Left colon (tissue), 2 donors: ENCODE measurements at places on chromosomes 12 and 14. TPM values are rescaled to one million over a fixed set of nuclear protein-coding genes. Genes with fewer than 3 reads are reported as not detected.
A peak's percentile ranks its signal among the peaks of the same experiment; 100 is the strongest.

- DNase-seq = peak; percentile 11
These were observed 61.6 kb upstream of the KTN1 start for GRCh38 chr14:55518391-55518790.

KCNC2 gene
- total RNA-seq = not detected

HSPB8 gene
- total RNA-seq = 32.4 TPM

GRCh38 chr12:23756416-23756815 lies 193.1 kb downstream of the SOX5 start:
- DNase-seq = no peak

DNA sequence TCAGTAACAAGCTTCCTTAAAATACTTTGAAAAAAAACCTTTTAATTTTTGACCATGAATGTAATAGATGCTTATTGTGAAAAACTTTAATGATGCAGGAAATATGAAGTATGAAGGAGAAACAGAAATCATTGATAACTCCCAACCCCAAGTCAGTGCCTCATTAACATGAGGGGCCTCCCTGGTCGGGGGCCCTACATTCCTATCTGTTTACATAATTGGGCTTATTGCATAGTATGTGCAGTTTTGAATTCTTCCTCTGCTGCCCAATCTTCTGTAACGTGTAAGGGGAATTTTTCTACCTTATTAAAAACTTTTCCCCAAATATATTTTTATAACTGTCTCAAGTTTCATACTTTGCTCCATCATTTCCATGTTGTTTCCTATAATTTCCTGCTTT lies 63.0 kb downstream of the SLC25A47 start:
- no peak for DNase-seq

OR6C74 gene
- not detected for total RNA-seq

DNA sequence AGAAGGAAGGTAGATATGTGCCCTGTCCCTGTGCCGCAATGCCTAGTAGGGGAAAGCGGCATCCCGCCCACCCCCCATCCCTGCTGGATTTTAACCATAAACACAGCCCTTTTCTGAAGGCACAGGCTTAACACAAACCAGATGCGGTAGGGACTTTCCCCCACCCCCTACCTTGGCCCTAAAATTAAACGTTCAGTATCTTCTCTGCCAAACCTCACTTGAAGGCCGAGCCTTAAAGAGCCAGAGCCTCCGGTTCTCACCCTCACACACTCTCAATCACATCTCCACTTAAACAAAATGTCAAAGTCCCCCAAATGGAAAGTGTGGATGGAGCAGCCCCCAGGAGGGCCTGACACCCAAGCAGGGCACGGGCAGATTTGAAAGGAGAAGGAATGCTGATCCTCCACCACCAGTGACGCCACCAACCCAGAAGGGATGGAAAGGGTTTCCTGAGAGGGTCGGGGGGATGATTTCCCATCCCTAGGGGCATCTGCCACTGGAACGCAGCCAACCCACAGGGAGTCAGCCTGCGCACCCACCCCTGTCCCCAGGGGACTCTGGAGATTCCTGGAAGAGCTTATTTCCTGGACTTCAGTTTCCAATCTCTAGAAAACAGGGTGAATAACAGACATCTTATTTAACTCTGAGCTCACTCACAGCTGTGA lies 26.4 kb downstream of the ACTN1 start:
- no peak for DNase-seq

SLC38A2 gene
- 220 TPM for total RNA-seq

DNA sequence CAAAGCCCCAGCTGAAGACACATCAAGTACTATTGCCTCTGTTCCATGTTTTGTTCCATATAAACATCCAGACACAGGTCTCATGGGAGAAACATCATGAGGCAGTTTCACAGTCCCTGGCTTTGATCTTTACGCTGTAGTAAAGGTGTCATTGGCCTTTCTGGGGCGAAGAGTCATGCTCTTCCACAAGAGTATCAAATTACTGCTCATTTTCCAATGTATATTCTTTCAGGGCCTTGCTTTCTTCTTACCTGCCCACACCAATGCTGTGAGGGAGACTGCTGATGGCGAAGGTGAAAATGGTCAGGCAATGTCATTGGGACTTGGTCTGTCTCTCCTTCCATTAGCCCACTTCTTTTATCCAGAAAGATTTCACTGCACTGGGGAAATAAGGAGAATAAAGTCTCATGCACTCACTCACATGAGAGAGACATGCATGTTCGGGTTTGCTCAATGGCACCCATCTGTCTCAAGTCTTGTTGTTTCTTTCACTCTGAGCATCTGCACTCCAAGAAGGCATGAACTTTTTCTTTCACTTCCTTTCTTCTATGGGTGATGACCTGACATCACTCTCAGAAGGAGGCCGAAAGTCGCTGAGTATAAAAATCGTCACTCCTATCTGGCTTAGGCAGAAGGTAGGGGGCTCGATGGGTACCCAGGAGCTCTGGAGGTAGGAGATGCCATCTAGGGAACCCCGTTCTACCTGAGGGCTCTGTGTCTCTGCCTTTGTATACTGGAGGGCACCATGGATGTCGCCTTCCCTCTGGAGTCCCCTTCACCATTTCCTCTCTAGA lies 1.3 kb upstream of the JDP2 start:
- no peak for DNase-seq

DNA sequence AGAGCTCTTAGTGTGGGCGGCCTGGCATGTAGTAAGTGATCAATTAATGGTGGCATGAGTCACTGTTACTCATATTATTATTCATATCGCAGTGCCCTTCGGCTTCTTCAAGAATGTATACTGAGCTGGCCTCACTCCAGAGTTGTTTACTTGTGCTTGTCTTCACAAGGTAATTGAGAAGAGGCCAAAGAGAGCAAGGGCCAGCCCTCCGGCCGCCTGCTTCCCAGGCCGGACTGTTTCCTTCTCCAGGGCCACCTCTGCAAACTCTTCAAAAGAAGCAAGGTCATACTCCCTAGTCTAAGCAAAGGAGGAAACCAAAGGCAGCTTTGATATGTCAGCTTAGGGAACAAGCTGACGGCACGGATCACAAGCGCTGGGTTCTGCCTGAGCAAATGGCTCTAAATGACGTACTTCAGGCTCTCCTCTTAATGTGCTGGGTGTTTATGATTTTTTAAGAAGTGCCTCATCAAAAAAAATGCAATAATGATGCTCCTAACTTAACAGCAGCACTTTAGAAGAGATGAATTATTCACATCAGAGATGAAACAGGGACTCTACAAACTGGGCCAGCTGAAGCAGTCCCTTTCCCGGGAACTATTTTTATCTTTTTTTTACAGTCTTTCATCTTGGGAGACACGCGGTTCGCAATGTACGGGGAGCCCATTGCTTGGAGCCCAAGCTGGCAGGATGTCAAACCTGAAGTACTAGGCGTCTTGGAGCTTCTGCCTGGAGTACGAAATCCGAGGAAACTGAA lies 65.6 kb upstream of the DLK1 start:
- no peak for DNase-seq

DNA sequence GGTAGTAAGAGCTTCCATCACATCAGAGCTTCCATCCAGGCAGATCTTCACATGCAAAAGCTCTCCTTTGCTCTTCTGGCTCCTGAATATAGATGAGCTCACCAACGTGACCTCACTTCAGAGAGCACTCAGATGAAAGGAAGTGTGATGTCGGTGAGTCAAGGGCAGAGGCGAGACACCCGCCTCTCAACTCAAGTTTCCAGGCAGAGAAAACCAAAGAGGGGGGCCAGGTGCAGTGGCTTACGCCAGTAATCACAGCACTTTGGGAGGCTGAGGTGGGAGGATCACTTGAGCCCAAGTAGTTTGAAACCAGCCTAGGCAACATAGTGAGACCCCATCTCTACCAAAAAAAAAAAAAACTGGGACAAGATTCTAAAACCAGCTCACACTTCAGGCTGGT lies 126.9 kb downstream of the DUSP6 start:
- DNase-seq = peak; percentile 37

- DNase-seq = no peak
These were observed 87.8 kb upstream of the PSMC1 start for GRCh38 chr14:90168425-90169105.

- no peak for DNase-seq
These were observed 264.0 kb downstream of the VRK1 start for GRCh38 chr14:97061198-97061597.

UNG gene
- 42.4 TPM for total RNA-seq

GRCh38 chr14:66600416-66600815 lies 92.5 kb downstream of the GPHN start:
- DNase-seq = no peak

DNA sequence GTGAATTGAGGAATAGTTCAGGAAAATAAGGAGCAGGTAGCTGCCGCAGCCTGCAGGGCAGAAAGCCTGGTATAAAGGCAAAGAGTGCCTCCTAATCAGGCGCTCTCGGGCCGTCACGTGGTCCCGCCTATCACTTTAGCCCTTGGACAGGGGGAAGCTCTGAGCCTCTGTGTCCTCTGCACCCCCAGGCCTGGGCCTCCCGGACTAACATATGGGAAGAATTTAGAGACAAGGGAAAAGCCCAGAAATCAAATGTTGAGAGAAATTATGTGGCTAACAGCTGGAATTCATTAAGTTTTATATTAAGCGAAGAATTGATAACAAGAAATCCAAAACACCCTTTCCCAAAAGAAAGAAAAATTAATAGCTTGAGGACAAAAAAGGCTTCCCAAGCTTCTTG lies 417.7 kb downstream of the ATP23 start:
- no peak for DNase-seq

IKZF4 gene
- total RNA-seq = 3.9 TPM

GRCh38 chr12:97821806-97822205 lies 359.2 kb downstream of the RMST start:
- DNase-seq = no peak

- DNase-seq = no peak
These were observed 1106.8 kb downstream of the AACS start for GRCh38 chr12:126171937-126172559.

FBLN5 gene
- 27.6 TPM for total RNA-seq

- DNase-seq = no peak
These were observed 266.4 kb downstream of the NAV3 start for GRCh38 chr12:78096909-78097597.

SRGAP1 gene
- total RNA-seq = 22.7 TPM

GPRC5A gene
- 463 TPM for total RNA-seq

P2RX2 gene
- 0.45 TPM for total RNA-seq

METTL1 gene
- 9.3 TPM for total RNA-seq

RNFT2 gene
- total RNA-seq = 2.3 TPM

GRCh38 chr14:92651758-92652406 lies 96.5 kb downstream of the LGMN start:
- peak; percentile 65 for DNase-seq

DNA sequence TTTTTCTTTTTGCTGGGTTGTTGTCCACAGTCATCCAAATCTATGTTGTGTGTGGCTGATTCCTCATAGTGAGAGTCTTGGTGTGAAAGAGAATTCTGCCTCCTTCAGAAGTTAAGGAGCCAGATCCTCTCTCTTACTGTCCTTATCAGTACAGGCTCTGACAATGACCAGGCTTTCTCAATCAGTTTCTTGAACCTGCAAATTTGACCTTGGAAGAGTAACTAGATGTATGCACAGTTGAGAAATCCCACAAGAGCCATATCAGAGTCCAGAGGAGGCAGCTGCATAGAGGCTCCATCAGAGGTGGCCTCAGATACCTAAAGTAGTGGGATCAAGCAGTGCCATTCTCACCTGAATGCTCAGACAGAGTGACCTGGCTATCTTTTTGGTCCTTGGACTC lies 5.5 kb upstream of the GALC start:
- DNase-seq = no peak

OTX2 gene
- not detected for total RNA-seq

DNA sequence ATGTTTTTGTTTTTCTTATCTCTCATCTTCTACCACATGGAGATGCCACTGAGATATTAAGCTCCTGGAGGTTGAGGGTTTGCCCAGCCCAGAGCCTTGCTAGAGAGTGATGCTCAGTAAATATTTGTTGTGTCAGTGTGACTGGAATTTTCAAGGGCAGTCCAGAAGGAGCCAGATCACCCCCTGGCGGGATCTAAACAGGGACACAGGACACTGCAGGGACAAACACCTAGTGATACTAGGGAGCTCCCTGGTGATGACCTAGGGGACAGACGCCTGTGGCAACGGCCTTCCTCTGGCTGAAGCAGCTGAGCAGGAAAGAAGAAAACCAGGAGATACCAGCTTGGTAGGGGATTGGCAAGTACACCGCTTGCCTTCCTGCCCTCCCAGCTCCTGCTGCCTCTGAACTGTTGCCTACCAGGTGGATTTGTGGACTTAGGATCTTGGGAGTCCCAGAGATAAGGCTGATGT lies 714.4 kb upstream of the TBX3 start:
- no peak for DNase-seq

DNA sequence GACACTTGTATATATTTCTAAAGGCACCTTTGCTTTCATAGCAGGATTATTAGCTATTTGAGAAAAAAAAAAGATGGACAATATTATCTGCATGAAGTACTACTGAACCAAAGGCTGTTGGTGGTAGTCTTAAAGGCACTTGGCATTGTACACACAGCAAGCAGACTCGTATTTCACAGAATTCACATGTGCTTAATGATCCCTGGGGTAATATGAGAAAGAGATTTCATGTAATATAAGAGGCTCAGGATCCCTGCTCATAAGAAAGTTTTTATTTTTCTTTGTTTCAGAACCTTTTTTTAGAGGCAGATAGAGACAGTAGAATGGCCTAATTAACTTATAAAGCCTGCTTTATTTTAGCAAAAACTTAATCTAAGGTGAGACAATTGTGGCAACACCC lies 59.5 kb downstream of the SYNE2 start:
- no peak for DNase-seq

NAP1L1 gene
- total RNA-seq = 126 TPM

- peak; percentile 70 for DNase-seq
These were observed 947 bp downstream of the AEBP2 start for GRCh38 chr12:19440019-19440858.
